CD4-positive, CD25-positive, alpha-beta regulatory T cell (primary cell): ENCODE measurements at places on chromosomes 7 and 10. TPM values are rescaled to one million over a fixed set of nuclear protein-coding genes. Genes with fewer than 3 reads are reported as not detected.

The SPDYE6 gene
- not detected for polyA plus RNA-seq

The CALHM1 gene
- not detected for polyA plus RNA-seq

The LANCL2 gene
- polyA plus RNA-seq = 10.4 TPM

The TMEM254 gene
- polyA plus RNA-seq = 39.9 TPM

DNA sequence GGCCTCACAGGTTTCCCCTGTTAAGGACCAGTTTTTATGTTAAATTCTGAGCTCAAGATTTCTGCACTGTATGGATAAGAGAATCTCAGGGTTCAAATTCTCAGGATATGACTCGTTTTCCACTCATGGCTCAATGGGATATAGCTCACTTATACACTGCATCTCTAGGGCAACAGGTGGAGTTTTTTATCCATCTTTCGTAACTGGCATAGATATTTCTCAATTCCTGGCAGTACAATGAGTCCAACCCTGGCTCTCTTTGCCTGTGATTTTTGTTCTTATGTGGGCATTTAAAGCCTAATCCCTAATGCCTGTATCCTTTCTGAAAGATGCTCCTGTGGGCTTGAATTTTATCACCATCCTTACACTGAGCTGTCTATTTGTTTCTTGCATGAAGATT lies 7.6 kb downstream of the CCDC172 start:
- no peaks in the 10 kb centered on the region for H3K27me3 ChIP-seq
- no peak overlapping the region for H3K27ac ChIP-seq
- no peak overlapping the region for H3K4me3 ChIP-seq
- H3K36me3 ChIP-seq = no peaks in the 10 kb centered on the region

DNA sequence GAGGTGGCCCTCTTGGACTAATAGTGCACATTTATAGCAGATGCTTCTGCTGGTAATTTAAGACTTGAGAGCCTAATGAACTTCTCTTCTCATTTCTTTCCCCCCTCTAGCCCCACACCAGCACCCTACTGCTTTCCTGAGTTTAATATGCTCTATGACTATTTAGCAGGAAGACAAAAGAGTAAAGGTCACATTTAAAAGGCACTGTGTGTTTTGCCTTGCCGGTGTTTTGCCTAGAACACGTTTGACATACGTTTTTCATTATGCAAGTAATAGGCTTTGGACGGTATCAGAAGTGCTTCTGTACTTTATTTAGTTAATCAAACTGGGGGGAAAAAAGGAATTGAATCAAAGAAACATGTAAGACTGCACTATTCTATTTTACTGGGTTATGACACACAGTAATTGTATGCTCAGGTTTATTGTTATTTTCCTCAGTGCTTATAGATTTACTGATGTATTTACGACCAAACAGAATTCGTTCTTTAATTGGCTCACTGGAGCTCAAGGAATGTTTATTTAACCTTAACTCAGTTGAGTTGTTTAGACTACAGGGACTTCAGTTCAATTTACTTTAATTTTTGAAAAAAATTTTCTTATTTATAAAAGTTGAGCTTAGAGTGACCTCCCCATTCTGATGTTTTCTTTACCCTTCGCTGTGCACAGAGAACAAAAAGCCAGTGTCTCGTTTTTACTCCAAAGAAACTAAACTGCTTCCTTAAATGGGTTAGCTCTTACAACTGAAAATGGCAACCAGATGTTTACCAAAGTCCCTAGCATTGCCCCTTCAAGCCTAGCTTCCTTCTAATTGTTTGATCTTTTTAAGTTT lies 35.4 kb downstream of the CPED1 start:
- H3K36me3 ChIP-seq = no peaks in the 10 kb centered on the region
- no peak overlapping the region for H3K4me3 ChIP-seq
- no peak for DNase-seq
- H3K27ac ChIP-seq = no peak overlapping the region
- no peaks in the 10 kb centered on the region for H3K4me1 ChIP-seq

GRCh38 chr10:46326066-46326465 lies 39.3 kb downstream of the ANTXRL start:
- no peaks in the 10 kb centered on the region for H3K36me3 ChIP-seq
- H3K4me1 ChIP-seq = no peaks in the 10 kb centered on the region
- DNase-seq = no peak
- H3K4me3 ChIP-seq = no peak overlapping the region
- H3K27ac ChIP-seq = no peak overlapping the region
- no peaks in the 10 kb centered on the region for H3K27me3 ChIP-seq

DNA sequence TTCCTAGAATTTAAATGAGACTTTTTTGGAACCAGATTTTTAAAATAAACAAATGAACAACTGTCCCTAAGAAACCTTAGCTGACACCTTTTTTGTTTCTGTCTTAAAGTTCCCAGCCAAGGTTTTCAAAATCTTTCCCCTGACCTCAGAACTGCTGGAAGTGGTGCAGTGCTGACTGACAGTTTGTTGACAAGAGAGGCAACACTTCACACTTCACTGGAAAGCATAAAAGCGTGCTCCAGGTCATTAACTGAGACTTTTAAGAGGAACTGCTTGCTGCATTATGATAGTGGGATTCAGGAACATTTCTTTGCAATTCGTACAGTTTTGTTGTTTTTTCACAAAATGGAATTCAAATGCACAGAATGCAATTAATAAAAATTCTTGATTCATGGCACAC lies 36.2 kb downstream of the SYPL1 start:
- H3K36me3 ChIP-seq = no peaks in the 10 kb centered on the region
- H3K27ac ChIP-seq = no peak overlapping the region
- H3K4me1 ChIP-seq = peaks cover 16% of the 10 kb centered on the region
- no peak overlapping the region for H3K4me3 ChIP-seq
- H3K27me3 ChIP-seq = no peaks in the 10 kb centered on the region

DNA sequence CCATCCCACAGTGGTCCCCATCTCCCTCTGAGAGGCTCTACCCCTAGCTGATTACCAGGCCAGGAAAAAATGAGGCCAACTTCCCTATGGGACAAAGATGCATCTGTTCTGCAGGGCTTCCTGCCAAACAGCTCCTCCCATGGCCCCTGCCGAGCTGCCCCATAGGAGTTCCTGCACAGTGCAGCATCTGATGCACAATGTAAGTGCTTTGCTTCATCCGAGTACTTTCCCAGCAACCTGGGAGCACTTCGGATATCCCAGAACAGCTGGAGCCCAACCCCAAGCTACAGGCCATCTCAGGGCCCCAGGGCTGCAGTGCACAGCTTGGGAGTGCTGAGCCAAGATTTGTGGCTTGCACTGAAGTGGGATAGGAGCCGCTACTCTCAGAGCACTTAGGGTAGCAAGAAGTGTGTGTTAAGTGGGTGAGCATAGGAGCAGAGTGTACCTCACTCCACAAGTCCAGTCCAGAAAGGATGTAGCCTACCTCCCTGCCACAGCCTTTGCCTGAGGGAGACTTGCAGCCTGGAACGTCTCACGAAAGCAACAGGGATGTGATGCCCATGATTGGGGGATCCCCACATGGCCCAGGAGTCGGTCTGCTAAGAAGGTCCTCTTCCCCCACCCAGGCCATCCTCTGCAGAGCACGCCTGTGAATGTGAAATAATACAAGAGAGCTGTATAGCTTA lies 209.6 kb upstream of the VWC2 start:
- DNase-seq = no peak
- no peaks in the 10 kb centered on the region for H3K36me3 ChIP-seq

DNA sequence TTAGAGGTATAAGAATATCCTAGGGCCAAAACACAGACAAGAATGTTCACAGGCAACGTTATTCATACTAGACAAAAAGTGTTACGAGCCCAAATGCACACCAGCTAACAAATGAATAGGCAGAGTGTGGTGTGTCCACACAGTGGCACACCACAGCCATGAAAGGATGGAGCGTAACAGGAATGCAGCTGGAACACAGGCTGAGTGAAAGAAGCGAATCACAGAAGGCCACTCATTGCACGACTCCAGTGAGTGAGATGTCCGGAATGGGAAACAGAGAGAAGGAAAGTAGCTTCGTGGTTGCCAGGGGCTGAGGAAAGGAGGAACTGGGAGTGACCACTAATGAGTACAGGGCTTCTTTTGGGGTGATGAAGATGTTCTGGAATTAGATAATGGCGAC lies 198.8 kb downstream of the TNS3 start:
- no peak for DNase-seq
- no peak overlapping the region for H3K4me3 ChIP-seq
- no peaks in the 10 kb centered on the region for H3K27me3 ChIP-seq
- H3K27ac ChIP-seq = no peak overlapping the region
- no peaks in the 10 kb centered on the region for H3K4me1 ChIP-seq
- H3K36me3 ChIP-seq = no peaks in the 10 kb centered on the region

- H3K4me3 ChIP-seq = no peak overlapping the region
- H3K27me3 ChIP-seq = no peaks in the 10 kb centered on the region
- H3K27ac ChIP-seq = no peak overlapping the region
- DNase-seq = no peak
- no peaks in the 10 kb centered on the region for H3K4me1 ChIP-seq
- no peaks in the 10 kb centered on the region for H3K36me3 ChIP-seq
These were observed 73.4 kb downstream of the CPED1 start for GRCh38 chr7:121061677-121062582.

DNA sequence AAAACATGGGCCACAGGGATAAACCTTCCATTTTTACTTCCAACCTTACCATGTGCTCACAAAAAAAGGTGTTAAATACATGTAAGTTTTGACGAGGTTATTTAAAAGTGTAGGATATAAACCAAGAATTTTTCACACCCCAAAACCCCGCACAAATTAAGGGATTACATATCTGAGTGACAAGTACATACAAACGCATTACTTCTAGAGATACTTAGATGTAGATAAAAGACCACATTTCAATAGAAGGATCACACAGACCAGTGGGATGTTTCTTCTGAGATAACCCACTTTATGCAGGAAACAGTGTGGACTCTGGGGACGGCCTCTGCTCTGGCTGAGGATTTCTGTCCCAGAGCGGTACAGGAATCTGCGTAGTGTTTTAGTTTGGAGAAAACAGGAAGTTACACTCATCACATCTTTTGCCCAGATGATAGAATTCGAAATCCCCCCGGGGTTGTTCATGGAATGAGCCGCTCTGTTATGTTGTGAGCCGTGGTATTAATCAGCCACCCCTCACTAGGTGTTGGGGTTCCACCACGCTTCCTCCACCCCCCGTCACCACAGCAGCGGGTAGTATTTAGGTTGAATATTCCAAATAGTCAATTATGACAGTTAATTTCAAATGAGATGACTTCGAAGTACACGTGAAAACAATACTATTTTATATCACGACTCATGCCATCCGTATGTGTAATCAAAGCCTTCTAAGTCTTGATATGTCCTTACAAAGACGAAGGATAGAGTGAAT lies 1.3 kb upstream of the CUL1 start:
- H3K4me1 ChIP-seq = peaks cover 33% of the 10 kb centered on the region
- H3K27ac ChIP-seq = peak overlapping the region; percentile 80
- DNase-seq = peak; percentile 30

- H3K36me3 ChIP-seq = no peaks in the 10 kb centered on the region
- DNase-seq = no peak
- peaks cover 2% of the 10 kb centered on the region for H3K27me3 ChIP-seq
- peak overlapping the region; percentile 78 for H3K4me3 ChIP-seq
- peaks cover 37% of the 10 kb centered on the region for H3K4me1 ChIP-seq
These were observed 475 bp upstream of the NRBF2 start for GRCh38 chr10:63132651-63133055.

GRCh38 chr10:44300666-44301649 lies 83.9 kb downstream of the CXCL12 start:
- no peaks in the 10 kb centered on the region for H3K4me1 ChIP-seq
- H3K27me3 ChIP-seq = peaks cover 4% of the 10 kb centered on the region
- H3K36me3 ChIP-seq = no peaks in the 10 kb centered on the region
- H3K27ac ChIP-seq = no peak overlapping the region
- no peak overlapping the region for H3K4me3 ChIP-seq

- no peak for DNase-seq
- H3K4me1 ChIP-seq = peaks cover 5% of the 10 kb centered on the region
- no peaks in the 10 kb centered on the region for H3K36me3 ChIP-seq
- peaks cover 8% of the 10 kb centered on the region for H3K27me3 ChIP-seq
These were observed at the start of gene ADAMTS14 for GRCh38 chr10:70672165-70673042. TSS of gene ADAMTS14 (plus strand) at chr10:70672506. CDS start at chr10:70672803, 297 bp downstream.

GRCh38 chr10:50874723-50875122 lies 10.7 kb downstream of the A1CF start:
- no peak overlapping the region for H3K27ac ChIP-seq
- no peaks in the 10 kb centered on the region for H3K4me1 ChIP-seq
- DNase-seq = no peak
- H3K27me3 ChIP-seq = peaks cover 5% of the 10 kb centered on the region
- no peaks in the 10 kb centered on the region for H3K36me3 ChIP-seq

DNA sequence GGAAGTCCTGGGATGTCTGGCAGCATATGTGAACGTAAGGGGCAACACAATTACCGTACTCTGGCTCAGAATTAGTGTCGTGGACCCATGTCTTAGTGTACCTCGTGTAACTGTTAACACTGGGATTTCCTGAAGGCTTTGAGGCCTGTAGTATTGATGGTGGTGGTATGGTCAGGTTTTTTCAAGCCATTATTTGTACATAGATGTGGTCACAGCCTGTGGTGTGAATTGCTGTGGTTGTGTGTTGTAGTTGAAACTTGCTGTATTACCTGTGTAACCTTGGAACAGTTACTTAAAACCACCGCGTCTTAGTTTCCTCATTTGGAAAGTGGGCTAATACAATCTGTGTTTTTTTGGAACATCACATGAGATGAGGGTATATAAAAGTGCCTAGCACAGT lies 5.3 kb downstream of the EXOC4 start:
- no peak overlapping the region for H3K4me3 ChIP-seq
- H3K27ac ChIP-seq = no peak overlapping the region
- H3K4me1 ChIP-seq = peaks cover 17% of the 10 kb centered on the region
- no peak for DNase-seq
- H3K27me3 ChIP-seq = no peaks in the 10 kb centered on the region

DNA sequence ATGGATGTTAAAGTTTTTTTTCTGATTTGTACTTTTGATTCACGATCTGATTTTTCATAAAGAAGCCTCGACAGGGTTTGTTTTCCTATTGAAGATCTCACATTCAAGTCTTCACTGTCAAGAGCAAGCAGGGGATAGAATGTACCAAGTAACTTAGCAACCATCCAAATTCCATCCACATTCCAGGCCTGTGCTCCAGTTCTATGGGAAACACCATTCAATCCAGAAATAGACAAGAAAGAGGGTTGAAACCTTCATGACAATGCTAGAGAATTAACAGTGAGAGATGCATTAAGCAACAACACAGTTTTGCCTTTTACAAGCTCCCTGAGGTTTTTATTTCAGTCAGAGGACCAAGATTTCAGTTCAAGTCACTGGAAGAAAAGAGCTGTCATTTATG lies 300.2 kb downstream of the NEBL start:
- no peaks in the 10 kb centered on the region for H3K36me3 ChIP-seq
- DNase-seq = no peak
- H3K4me3 ChIP-seq = no peak overlapping the region
- no peak overlapping the region for H3K27ac ChIP-seq
- H3K4me1 ChIP-seq = no peaks in the 10 kb centered on the region

DNA sequence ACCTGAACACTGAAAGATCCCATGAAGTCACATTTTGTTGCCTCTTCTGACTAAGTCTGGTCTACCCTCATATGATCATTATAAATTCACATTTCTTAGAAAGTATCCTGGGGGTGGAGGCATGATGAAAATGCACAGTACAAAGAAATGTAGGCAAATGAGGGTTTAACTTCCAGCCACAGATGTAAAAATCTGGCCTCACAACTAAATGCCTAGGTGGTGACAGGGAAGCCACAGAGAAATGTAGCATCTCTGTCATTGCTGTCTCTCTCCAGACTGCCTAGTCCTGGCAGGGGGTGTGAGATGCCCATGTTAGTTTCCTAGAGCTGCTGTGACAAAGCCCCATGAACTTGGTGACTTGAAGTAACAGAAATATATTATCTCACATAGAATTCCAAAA lies 395.9 kb downstream of the SORCS3 start:
- no peaks in the 10 kb centered on the region for H3K36me3 ChIP-seq
- H3K27me3 ChIP-seq = no peaks in the 10 kb centered on the region
- no peaks in the 10 kb centered on the region for H3K4me1 ChIP-seq

GRCh38 chr10:121578965-121579364 lies 19.3 kb downstream of the FGFR2 start:
- no peaks in the 10 kb centered on the region for H3K36me3 ChIP-seq
- H3K27me3 ChIP-seq = no peaks in the 10 kb centered on the region
- no peak overlapping the region for H3K27ac ChIP-seq
- H3K4me3 ChIP-seq = no peak overlapping the region
- DNase-seq = no peak
